ENCODE measurements at places on chromosomes 7 and 10. TPM values are rescaled to one million over a fixed set of nuclear protein-coding genes. Genes with fewer than 3 reads are reported as not detected.
A peak's percentile ranks its signal among the peaks of the same experiment; 100 is the strongest.

The AGR2 gene
- not detected for polyA plus RNA-seq

DNA sequence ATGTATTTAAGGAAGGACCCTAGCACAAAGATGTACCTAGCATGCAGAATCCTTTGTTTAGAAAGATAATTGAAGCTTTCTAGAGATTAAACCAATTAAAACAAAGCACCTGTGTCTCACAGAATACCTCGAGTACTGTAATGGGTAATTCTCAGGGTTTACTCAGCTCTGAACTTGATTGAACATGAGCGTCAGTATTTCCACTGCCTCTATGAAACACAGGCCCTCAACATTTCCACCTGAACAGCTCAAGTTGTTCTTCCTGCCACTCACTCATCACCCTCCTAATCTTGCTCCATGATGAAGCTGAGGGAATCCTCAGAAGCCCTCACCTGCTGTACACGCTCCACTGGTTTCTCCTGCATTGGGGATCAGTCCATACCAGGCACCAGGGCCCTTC, 33.7 kb upstream of the FZD1 start:
- no peak for DNase-seq

The GTF2IRD1 gene
- polyA plus RNA-seq = 1.6 TPM

DNA sequence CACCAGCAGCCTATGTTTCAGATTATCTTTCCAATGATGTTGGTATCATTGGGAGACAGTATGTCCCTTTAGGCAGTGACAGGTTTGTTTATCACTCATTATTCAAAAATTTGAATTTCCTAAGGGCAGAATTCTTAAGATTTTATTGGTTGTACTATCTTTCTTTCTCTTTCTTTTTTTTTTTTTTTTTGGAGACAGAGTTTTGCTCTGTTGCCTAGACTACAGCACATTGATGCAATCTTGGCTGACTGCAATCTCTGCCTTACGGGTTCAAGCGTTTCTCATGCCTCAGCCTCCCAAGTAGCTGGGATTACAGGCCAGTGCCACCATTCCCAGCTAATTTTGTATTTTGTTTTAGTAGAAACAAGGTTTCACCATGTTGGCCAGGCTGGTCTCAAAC, 111.2 kb downstream of the PON1 start:
- no peak for DNase-seq

- no peak for DNase-seq
Measured at GRCh38 chr7:91912494-91912893, 28.2 kb upstream of the AKAP9 start.

DNA sequence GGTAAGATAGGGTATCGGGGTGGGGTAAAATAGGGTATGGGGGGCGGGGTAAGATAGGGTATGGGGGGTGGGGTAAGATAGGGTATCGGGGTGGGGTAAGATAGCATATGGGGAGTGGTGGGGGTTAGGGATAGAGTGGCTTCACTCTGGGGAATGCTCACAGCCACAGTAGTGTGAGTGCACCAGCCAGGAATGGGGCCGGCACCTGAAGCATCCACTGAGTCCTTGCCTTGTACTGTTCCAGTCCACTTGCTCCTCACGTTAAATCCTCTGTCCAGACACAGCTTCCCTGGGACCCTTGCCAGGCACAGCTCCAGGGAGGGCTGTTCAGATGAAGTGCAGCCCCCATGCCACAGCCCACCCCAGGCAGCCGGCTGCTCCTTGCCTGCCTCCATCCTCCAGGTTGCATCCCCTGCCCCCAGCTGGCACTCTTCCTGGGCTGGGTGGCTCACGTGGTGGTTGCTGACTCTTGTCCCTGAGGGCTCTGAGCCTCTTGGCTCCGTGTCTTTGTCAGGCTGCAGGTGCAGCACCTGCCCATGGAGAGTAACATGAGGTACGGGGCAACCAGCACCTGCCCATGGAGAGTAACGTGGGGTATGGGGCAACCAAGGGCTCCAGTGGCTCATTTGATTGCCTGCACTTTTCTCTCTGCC, 268.4 kb downstream of the TCERG1L start:
- no peak for DNase-seq

- no peak for DNase-seq
Measured at GRCh38 chr10:113518816-113519591, 33.8 kb upstream of the HABP2 start.

DNA sequence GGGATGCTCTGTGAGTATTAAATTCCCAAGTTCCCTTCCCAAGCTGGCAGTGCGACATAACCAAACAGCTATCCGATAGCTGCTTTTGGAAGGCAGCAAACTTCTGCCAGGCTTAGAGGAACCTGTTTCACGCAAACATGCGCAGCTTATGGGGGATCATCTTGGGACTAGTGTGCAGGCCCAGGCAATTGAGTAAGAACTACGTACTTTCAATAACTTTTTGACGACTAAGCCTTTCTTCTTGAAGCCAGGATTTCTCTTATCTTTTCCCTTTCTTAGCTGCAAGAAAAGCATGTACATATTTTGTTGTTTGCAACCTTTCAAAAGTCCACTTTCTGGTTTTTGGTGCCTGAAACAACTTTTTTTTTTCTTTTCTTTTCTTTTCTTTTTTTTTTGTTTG, 28.7 kb upstream of the SEPHS1 start:
- DNase-seq = no peak

The NKX2-3 gene
- polyA plus RNA-seq = not detected

- DNase-seq = no peak
Measured at GRCh38 chr7:7882888-7883287, 85.7 kb upstream of the GLCCI1 start.

DNA sequence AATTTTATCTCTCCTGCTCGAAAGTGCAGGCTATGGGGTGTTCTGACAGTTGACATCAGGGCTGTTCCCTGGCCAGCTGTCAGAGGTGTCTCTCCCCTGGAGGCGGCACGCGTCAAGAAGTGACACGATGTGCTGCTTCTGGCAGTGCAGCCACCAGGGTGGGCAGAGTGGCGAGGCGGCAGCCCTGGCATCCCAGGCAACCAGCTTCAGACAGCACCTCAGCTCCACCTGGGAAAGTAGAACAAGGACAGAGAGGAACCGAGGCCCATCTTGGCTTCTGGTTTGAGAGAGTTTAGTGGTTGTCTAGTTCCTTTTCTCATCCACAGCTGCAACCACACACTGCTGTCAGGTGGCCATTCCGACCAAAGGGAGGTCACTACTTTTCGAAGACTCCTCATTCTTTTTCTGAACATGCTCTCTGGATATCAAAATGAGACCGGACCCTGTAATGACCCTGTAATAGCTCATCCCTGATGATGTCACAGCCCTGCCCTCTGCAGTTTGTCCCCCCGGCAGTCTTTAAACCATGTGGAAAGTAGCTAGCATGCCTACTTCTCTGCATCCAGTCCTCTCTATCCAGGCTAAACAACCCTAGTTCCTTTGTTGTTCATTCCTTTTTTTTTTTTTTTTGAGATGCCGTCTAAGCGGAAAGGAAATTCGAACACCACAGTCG, 381.0 kb upstream of the NRP1 start:
- no peak for DNase-seq

The TMEM273 gene
- 10.3 TPM for polyA plus RNA-seq

DNA sequence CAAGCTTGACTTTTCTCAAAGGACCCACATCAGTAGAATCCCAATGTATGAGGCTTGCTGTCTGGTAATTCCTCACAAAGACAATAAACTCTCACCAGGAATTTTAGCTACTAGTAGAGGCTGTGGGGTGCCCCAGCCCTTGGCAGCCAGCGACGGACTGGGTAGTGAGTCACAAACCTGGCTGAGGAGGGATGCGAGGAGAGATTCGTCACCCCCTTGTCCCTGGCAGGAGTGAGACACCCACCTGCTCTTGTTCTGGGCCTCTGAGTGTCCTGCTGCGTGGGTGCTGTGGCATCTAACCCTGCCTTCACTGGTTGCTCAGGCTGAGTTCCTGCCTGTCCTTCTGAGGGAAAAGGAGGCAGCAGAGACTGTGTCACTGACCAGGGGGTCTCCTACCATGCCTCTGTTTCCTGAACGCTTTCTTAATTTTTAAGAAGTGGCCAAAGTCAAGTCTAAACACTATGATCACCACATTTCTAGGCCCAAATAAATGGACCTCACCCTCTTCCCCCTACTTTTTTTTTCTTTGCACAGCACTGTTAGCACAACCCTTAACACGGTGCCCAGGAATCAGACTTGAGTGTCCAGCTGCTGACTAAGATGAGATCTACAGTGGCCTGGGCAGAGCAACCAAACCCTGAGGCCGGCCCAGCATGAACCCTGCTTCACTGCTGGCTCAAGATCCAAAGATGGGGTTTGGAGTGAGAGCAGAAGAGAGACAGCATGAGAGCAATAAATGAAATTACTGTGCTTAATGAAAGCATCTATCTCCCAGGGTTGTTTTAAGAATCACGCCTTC, 146.4 kb downstream of the ANLN start:
- no peak for DNase-seq

The SLC29A4 gene
- polyA plus RNA-seq = not detected

The CCL26 gene
- polyA plus RNA-seq = not detected

GRCh38 chr7:9958486-9958885, 1015.2 kb upstream of the PHF14 start:
- no peak for DNase-seq

The VSTM4 gene
- not detected for polyA plus RNA-seq

The WDR86 gene
- not detected for polyA plus RNA-seq

GRCh38 chr7:69962186-69963065, 364.2 kb downstream of the AUTS2 start:
- peak; percentile 39 for DNase-seq

- no peak for DNase-seq
Measured at GRCh38 chr10:72328829-72329204, 25.9 kb downstream of the DNAJB12 start.

The LIPK gene
- polyA plus RNA-seq = not detected

- DNase-seq = no peak
Measured at GRCh38 chr7:71987200-71987767, 424.9 kb downstream of the CALN1 start.

The NXPH1 gene
- polyA plus RNA-seq = not detected

DNA sequence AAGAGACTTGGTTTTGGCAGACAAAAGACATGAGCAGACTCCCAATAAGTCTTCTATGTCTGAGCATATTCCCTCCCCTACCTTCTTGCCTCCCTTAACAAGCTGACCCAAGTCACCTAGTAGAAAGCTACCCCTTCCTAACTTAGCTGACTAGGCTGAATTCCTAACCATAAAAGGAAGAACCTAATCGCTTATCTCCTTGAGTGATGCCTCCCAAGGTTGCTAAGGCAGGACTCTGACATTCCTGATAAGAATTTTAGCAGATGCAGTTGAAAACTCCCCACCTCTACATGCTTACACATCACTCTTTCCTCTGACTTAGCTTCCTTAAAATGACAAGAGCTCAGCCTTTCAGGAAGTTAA, 704.7 kb upstream of the MBL2 start:
- DNase-seq = no peak

- no peak for DNase-seq
Measured at GRCh38 chr10:61000769-61001730, 57.1 kb upstream of the RHOBTB1 start.

GRCh38 chr7:107027208-107027607, 17.3 kb upstream of the PRKAR2B start:
- no peak for DNase-seq

The CHCHD1 gene
- 132 TPM for polyA plus RNA-seq

DNA sequence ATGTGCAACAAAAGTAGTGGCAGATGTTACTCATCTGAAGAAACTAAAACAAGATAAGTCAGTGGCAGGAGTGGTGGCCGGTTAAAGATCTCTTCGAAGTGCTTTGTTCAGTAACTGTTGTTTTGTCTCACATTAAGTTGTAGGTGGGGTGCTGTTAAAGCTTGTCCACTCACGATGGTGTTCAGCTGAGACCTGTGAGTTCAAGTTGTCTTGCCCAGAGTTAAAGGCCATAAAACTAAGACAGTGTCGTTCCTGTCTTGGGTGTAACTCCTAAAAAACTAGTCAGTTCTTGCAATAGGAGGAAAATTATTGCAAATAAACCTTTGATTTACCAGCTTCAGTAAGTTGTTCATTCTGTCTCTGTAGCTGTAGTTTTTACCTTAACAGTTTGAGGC, 857 bp upstream of the FOXP2 start:
- no peak for DNase-seq

- no peak for DNase-seq
Measured at GRCh38 chr7:12152196-12152918, 58.7 kb upstream of the TMEM106B start.

DNA sequence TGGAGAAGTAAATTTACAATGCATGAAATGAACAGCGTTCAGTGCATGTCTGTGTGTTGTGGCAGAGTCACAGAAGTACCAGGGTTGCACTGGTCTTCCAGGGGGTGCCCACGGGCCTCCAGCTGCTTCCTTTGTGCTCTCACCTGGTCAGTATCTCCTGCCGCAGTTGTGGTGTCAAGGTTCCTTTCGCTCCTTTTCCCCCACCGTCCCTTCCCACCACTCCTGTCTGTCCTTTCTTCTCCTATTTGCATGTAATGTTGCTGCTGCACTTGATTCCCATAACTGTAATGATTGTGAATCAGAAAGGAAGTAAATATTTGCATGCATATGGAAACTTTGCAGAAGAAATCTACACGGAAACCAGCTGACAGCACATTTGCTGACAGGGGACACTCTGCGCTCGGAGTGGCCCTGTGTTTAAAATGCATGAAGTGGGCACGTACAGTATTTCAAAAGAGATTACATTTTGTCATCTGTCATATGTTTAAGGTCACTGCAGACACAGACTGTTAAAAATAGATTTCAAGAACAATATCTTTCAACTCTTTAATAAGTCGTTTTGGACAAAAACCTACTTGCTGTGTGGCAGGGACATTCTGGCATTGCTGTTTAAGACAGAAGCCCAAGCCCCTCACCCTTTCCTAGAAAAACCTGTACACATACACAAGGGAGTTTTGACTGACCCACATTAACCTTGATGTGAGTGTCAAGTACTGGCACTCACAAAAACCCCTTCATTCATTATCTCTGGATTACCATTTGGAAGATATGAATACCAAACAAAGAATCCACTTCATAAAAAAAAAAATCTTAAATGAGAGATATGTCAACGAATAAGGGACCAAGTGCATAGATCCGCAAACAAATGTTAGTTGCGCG, 336.7 kb upstream of the KLF6 start:
- DNase-seq = peak; percentile 48

DNA sequence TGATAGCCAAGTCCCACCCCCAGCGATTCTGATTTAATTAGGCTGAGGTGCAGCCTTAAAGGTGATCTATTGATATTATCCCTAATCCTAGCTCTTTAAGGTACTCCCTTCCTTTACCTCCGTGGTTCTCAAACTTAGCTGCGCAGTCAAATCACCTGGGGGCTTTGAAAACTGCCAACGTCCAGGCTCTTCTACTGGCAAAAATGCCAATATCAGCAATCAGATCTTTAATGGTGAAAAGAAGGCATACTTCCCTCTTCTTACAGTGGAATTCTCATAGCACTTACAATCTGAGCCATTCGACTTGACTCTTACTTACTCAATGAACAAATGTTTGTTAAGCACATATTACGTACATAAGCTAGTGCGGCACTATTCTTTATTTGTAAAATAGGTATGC, 704 bp upstream of the SLC35B4 start:
- no peak for DNase-seq

DNA sequence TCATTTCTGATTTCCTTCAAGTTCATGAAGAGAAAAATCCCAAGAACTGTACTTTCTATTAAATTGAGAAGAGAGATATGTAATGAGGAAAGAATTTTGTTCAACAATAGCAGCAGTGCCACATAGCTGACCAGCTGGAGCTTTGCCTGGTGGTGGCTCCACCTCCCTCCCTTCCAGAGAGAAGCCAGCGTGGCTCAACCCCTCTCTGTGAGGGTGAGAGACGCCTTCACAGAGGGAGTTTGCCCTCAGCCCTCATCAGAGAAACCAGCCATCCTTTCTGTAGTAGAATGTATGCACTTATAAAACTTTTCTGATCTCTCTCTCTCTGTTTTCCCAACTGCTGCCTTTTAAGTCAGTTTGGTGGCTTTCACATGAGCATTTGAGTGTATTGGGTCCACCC, 20.5 kb upstream of the COL1A2 start:
- no peak for DNase-seq

The NEURL1 gene
- 0.04 TPM for polyA plus RNA-seq

Measured in GM12878 (cell line).